ENCODE measurements at places on chromosomes 2 and 18. TPM values are rescaled to one million over a fixed set of nuclear protein-coding genes. Genes with fewer than 3 reads are reported as not detected.
A peak's percentile ranks its signal among the peaks of the same experiment; 100 is the strongest.

Gene ZAP70
- total RNA-seq: 234 TPM

DNA sequence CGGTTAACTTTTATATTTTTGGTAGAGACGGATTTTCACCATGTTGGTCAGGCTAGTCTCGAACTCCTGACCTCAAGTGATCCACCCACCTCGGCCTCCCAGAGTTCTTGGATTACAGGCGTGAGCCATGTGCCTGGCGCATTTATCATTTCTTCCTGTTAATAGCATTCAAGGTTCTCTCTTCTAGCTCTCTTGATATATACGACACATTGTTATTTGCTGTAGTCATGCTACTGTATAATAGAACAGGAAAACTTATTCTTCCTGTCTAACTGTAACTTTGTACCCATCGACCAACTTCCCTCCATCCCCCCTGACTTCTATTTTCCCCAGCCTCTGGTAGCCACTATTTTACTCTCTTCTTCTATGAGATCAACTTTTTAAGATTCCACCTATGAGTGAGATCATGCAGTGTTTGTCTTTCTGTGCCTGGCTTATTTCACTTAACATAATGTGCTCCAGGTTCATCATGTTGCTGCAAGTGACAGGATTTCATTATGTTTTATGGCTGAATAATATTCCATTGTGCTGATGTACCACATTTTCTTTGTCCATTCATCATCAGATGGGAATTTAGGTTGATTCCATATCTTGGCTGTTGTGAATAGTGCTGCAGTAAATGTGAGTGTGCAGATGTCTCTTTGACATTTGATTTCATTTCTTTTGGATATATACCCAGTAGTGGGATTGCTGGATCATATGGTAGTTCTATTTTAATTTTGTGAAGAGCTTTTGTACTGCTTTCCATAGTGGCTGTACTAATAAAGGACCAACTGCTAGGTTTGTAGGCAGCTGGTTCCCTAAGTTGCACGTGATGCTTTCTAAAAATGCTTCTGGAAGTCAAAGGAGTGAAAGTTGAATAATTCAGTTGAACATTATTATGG is 205.2 kb downstream of the PRKCE start:
- H3K27me3 ChIP-seq: no peaks in the 10 kb centered on the region
- H3K4me3 ChIP-seq: no peak overlapping the region
- no peak for DNase-seq
- peaks cover 31% of the 10 kb centered on the region for H3K4me1 ChIP-seq

- H3K4me3 ChIP-seq: no peak overlapping the region
- no peak overlapping the region for H3K27ac ChIP-seq
- no peaks in the 10 kb centered on the region for H3K36me3 ChIP-seq
- H3K4me1 ChIP-seq: no peaks in the 10 kb centered on the region
- no peak for DNase-seq
- no peaks in the 10 kb centered on the region for H3K27me3 ChIP-seq
These were observed 164.4 kb upstream of the VRK2 start for GRCh38 chr2:57881998-57882888.

- no peaks in the 10 kb centered on the region for H3K36me3 ChIP-seq
- H3K4me3 ChIP-seq: no peak overlapping the region
- no peak for DNase-seq
- no peak overlapping the region for H3K27ac ChIP-seq
- peaks cover 2% of the 10 kb centered on the region for H3K4me1 ChIP-seq
- peaks cover 4% of the 10 kb centered on the region for H3K27me3 ChIP-seq
These were observed 21.0 kb upstream of the EDAR start for GRCh38 chr2:109009920-109010610.

GRCh38 chr2:162343492-162343823 is 474 bp upstream of the GCA start:
- peaks cover 18% of the 10 kb centered on the region for H3K4me1 ChIP-seq
- H3K27me3 ChIP-seq: peaks cover 10% of the 10 kb centered on the region
- peak overlapping the region; percentile 44 for H3K27ac ChIP-seq
- no peaks in the 10 kb centered on the region for H3K36me3 ChIP-seq

Gene SLC4A3
- total RNA-seq: 0.14 TPM

DNA sequence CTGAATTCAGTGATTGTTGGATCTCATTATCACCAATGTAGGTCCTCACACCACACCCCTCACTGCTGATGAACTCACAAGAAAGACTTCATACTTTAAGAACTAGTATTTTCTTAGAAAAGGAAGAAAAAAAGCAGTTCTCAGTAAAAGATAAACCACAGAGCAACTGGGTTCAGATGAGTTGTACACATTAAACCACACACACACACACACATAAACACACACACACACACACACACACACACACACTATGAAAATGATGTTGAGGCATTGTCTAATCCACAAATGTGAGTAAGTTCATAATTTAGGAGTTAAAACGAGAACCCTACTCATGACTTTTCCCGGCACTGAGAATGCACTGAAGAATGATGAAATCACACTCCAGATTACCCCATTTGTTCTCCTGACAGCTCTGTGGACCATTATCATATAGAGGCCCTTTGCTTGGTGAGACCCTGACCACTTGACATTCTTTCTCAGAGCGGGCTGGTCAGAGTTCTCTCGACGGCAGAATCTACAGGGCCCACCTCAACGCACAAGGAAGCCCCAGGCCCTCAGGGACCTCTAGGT is 106.2 kb downstream of the BCL2 start:
- H3K4me3 ChIP-seq: peak overlapping the region; percentile 68
- H3K36me3 ChIP-seq: peaks cover 74% of the 10 kb centered on the region
- H3K27me3 ChIP-seq: no peaks in the 10 kb centered on the region
- H3K4me1 ChIP-seq: peaks cover 81% of the 10 kb centered on the region

DNA sequence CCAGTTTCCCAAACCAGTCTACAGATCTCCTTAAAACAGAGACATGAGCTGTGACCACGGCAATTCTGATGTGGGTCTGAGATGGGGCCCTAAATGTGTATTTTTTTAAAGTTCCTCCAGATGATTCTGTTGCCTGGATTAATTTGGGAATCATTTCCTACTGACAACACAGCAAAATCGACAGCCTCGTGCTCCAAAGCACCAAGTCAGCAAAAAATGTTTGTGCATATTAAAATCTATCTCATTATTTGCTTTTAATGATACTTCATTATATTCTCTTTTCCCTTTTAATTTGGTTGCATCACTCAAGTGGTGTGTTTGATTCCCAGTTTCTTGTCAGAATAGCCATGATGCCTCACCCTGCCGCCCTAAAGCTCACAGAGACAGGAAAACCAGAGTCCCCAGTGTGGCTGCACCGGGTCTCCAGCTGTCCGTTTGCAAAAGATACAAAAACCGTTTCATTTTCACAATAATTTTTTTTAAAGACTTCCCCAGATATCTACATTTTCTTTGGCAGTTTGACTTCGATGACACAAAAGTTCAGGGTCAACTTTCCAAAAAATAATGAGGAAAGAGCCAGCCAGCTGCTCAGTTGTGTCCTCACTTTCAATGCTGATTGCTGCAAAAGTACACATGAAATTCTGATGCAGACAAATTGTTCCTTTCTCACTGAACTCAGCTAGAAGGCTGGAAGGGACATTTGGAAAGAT is 443.2 kb upstream of the ID2 start:
- H3K36me3 ChIP-seq: peaks cover 9% of the 10 kb centered on the region
- H3K4me3 ChIP-seq: no peak overlapping the region
- H3K27ac ChIP-seq: peak overlapping the region; percentile 35
- H3K27me3 ChIP-seq: peaks cover 4% of the 10 kb centered on the region
- peaks cover 39% of the 10 kb centered on the region for H3K4me1 ChIP-seq
- DNase-seq: no peak

DNA sequence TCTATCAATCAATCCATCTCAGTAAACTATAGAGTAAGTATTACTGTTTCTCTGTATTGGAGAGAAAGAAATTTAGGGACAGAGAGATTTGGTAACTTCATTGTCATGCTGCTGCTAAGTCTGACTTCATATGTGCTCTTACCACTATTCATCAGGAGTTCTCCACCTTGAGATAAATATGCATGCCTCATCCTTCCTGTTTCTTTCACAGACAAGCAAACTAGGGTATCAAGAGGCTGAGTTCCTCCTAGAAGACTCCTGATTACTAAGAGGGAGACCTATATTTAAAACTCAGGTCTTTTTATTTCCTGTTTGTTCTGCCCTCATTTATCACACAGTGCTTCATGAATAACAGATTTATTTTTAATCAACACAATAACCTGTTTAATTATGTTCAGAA is 34.1 kb downstream of the RIT2 start:
- H3K4me1 ChIP-seq: no peaks in the 10 kb centered on the region
- no peak overlapping the region for H3K27ac ChIP-seq

DNA sequence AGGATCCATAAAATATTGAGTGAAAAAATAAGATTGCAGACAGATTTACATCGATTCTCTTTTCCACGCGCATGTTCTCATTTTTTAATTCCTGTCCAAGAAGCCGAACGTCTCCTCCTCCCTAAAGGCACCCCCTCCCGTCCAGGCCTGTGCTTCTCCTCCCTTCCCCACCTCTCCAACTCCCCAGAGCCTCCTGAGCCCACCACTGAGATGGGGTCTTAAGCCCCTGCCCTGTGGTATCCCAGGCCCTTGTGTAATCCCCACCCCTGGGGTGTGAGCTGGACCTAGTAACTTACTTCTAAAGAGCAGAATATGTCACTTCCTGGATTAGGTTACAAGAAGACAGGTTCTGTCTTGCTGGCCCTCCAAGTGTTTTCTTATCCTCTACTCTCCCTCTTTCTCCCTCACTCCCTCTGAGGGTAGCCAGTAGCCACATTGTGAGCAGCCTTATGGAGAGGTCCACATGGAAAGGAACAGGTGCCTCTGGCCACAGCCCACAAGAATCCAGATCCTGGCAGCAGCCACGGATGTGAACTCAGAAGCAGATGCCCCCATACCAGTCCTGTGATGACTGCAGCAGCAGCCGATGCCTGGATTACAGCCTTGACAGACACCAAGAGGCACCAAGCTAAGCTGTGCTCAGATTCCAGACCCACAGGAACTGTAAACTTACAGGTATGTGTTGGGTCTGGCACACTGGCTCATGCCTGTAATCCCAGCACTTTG is 39.6 kb upstream of the OTOS start:
- no peak overlapping the region for H3K4me3 ChIP-seq
- no peak for DNase-seq
- H3K4me1 ChIP-seq: no peaks in the 10 kb centered on the region
